Activated CD4-positive, alpha-beta T cell treated with anti-CD3 and anti-CD28 coated beads for 36 hours (primary cell): ENCODE measurements at places on chromosomes 5 and 9. TPM values are rescaled to one million over a fixed set of nuclear protein-coding genes. Genes with fewer than 3 reads are reported as not detected.

The SV2C gene
- total RNA-seq = not detected

The LCN15 gene
- not detected for total RNA-seq

The PLAC8L1 gene
- 0.30 TPM for total RNA-seq

The CNTFR gene
- total RNA-seq = not detected

The ALDOB gene
- not detected for total RNA-seq

The ARHGEF28 gene
- total RNA-seq = 0.02 TPM

The NXNL2 gene
- total RNA-seq = not detected

The SHISAL2B gene
- total RNA-seq = not detected

The CCDC107 gene
- total RNA-seq = 7.9 TPM

The PRUNE2 gene
- total RNA-seq = 0.57 TPM

The SLC36A2 gene
- total RNA-seq = not detected

The SMIM23 gene
- total RNA-seq = not detected

The ZNF367 gene
- 22.0 TPM for total RNA-seq

The DDX4 gene
- total RNA-seq = not detected

The NR5A1 gene
- total RNA-seq = not detected

The SHB gene
- total RNA-seq = 1.3 TPM

The PPP2R2B gene
- 0.85 TPM for total RNA-seq

The KIAA0825 gene
- total RNA-seq = 1.3 TPM

The VAV2 gene
- 6.5 TPM for total RNA-seq

The ZNF483 gene
- 2.5 TPM for total RNA-seq

The SLC6A7 gene
- total RNA-seq = not detected

The DIRAS2 gene
- total RNA-seq = not detected

The CKMT2 gene
- total RNA-seq = not detected

The ZNF454 gene
- total RNA-seq = not detected

The MOCS2 gene
- total RNA-seq = 21.3 TPM

The CCDC192 gene
- not detected for total RNA-seq

The PCDH12 gene
- 0.70 TPM for total RNA-seq

The PCDHB3 gene
- total RNA-seq = not detected

The NFIL3 gene
- 120 TPM for total RNA-seq

The TMEM267 gene
- 15.7 TPM for total RNA-seq

The CORO2A gene
- total RNA-seq = 9.7 TPM

The TXNDC8 gene
- not detected for total RNA-seq

The TMEM171 gene
- not detected for total RNA-seq

The HTR1A gene
- total RNA-seq = not detected

The CDK5RAP2 gene
- total RNA-seq = 68.8 TPM

The EIF4E1B gene
- not detected for total RNA-seq

The BASP1 gene
- 1.6 TPM for total RNA-seq

The ETF1 gene
- 140 TPM for total RNA-seq

The ZNG1C gene
- 33.0 TPM for total RNA-seq

The STPG3 gene
- total RNA-seq = not detected

The ZDHHC21 gene
- 5.1 TPM for total RNA-seq

The CBY3 gene
- total RNA-seq = 0.40 TPM

The HMCN2 gene
- total RNA-seq = 0.05 TPM

The RASGRF2 gene
- total RNA-seq = 14.2 TPM

The AHRR gene
- total RNA-seq = 15.1 TPM
